ENCODE measurements at places on chromosomes 16 and 17.
A peak's percentile ranks its signal among the peaks of the same experiment; 100 is the strongest.

DNA sequence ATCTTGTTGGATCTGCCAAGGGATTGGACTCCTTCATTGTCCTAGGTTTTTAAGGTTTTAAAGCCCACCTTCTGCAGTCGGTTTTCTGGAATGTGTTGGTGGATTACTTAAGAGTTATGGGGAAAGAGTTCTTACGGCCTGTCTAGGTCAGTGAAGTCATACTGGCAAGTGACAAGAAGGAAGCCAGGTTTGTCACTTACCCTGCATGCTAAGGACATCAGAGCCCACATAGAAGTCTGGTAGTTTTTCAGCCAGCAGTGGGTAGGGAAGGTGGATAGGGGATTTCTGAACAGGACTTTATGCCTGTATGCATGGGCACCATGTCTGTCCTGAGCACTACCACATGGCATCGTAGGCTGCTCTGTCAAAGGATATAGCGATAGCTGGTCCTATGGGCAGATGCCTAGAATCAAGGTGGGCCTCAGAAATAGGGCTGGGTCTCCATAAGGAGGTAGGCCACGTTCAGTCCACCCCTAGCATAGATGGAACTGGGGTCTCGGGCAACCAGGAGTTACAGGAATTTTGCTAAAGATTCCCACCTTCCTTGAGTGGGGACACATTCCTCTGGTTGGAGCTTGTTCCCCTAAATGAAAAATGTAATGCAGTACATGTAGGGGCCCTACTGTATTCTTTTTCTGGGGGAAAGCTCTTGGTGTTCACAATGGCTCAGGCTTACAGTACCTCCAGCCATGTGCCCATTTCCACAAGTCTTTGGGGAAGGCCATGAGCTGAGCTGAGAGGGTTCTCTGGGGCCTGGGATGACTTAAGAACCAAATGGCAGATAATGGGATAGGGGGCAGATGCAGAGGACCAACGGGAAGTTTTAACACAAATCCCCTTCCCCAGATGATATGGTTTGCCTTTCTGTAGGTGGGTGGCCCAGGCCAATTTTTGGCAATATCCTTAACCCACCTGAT is 27.5 kb downstream of the TRPV2 start:
- DNase-seq, result no peak

DNA sequence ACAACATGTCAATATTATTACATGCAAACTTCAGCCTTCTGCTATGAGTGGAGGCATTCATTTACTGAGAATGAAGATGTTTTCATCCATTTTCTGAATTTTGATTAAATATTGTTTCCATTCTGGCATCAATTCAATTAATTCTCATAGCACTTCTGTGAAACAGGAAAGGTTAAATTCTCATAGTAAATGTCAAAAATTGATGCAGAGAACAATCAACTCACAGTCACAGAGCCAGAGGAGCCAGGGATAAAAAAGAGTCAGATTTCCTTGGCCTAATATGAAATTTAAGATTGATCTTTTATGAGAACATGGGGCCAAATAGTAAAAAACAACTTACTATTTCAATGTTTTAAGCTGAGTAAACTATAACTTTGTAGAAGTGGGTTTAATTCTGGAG is 183.8 kb upstream of the AXIN2 start:
- DNase-seq, result no peak

GRCh38 chr17:73630531-73630930 is 13.7 kb downstream of the SDK2 start:
- no peak for DNase-seq

GRCh38 chr17:48842746-48843145 is 11.9 kb downstream of the CALCOCO2 start:
- no peak for DNase-seq

GRCh38 chr17:79878329-79878947 is 39.2 kb upstream of the CBX4 start:
- DNase-seq, result no peak

- no peak for DNase-seq
These were observed 220.4 kb upstream of the FOXF1 start for GRCh38 chr16:86289907-86290306.

DNA sequence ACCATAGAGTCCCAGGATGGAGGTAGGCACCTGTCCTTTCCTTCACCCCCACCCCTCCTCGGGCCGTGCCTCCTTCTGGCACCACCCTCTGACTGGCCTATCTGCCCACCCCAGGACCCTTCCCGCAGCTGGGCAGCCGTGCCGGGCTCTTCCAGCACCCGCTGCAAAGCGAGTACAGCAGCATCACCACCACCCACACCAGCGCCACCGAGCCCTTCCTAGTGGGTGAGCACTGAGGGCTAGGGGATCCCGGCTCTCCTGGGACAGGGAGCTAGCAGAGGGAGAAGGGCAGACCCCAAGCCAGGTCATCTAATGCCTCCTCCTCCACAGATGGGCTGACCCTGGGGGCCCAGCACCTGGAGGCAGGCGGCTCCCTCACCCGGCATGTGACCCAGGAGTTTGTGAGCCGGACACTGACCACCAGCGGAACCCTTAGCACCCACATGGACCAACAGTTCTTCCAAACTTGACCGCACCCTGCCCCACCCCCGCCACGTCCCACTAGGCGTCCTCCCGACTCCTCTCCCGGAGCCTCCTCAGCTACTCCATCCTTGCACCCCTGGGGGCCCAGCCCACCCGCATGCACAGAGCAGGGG is 7.8 kb downstream of the GALK1 start:
- DNase-seq, result no peak

DNA sequence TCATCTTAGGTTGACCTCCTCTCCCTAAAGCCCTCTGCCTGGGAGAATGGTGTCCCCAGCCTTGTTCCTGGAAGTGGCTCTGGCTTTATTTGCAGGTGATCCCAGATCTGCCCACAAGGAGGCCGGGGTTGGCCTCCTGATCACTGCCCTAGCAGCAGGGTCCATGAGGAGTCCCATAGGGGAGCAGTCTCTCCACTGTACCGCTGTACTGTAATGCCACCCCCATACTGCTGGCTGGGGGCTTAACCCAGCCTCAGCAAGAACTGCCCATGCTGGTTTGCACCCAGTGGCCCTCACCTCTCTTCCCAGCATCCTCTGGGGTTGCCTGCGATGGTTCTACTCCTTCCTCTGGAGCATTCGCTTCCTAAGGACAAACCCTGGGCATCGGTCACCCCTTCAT is 39.1 kb downstream of the PSME3IP1 start:
- DNase-seq, result no peak

- no peak for DNase-seq
These were observed 11.9 kb upstream of the DNASE1 start for GRCh38 chr16:3642397-3643094.

- peak; percentile 57 for DNase-seq
These were observed 782 bp downstream of the FAM83G start for GRCh38 chr17:19003543-19004420.

- DNase-seq, result no peak
These were observed 15.2 kb downstream of the GSG1L2 start for GRCh38 chr17:9806699-9807098.

DNA sequence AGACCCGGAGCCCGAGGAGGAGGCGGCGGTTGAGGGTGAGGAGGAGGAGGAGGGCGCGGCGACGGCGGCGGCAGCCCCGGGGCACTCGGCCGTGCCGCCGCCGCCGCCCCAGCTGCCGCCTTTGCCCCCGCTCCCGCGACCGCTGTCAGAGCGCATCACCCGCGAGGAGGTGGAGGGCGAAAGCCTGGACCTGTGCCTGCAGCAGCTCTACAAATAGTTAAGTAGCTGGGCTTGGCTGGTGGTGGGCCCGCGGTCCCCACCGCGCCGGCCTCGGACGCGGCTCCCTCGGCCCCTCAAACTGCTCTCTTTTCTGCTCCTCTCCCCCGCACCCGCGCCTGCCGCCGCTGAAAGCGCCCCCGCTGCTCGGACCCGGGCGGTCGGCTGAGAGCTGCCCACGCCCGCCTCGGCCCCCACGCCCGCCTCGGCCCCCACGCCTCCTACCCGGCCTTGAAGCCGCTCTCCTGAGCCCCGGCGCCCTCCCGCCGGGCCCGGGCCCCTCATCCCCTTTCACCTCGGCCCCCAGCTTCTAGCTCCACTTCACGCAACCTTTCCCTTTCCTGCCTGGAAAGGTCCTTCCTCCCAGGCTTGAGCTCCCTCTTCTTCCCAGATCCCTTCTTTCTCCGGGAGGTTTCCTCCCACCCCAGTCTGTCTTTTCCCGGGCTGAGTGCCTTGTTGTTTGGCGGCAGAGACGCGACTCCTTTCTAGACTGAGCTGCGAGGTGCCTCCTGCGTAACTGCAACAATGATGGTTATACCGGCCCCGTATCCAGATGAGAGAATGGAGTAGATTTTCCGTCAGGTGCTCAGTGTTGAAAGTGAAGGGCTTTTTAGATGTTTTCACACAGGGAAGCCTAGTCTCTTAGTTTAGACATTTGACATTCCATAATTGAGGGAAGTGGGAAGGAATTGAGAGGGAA is 850 bp downstream of the PPM1E start:
- peak; percentile 8 for DNase-seq

GRCh38 chr17:75875182-75875939 is 3.0 kb downstream of the TRIM47 start:
- no peak for DNase-seq

DNA sequence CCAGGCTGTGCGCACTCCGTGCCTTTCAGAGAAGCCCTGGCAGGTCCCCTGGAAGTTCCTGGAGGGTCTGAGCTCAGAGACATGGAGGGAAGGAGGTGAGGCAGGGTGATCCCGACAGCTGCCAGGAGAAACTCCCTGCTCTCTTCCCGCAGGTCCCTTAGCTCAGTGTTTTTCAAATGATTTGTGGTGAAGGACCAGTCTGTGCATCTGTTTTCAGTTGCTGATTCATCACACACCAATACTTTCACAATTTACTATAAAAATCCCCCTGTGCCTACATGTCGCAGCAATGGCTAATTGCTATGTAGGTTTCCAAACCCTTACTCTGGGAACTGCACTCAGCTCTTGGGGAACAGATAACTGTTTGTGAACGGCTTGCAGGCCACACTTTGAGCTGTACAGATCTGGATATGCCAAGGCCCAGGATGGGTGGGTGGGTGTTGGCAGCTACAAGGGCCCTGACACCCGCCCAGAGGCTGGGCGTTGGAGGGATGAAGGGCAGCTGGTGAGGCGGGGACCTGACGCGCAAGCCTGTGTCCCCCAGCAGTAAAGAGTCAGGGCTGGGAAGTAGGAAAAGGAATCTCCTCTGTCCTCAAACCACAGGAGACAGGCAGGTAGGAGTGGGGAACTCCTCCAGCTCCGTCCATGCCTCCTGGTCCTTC is 20.5 kb upstream of the EMP2 start:
- DNase-seq, result peak; percentile 63

DNA sequence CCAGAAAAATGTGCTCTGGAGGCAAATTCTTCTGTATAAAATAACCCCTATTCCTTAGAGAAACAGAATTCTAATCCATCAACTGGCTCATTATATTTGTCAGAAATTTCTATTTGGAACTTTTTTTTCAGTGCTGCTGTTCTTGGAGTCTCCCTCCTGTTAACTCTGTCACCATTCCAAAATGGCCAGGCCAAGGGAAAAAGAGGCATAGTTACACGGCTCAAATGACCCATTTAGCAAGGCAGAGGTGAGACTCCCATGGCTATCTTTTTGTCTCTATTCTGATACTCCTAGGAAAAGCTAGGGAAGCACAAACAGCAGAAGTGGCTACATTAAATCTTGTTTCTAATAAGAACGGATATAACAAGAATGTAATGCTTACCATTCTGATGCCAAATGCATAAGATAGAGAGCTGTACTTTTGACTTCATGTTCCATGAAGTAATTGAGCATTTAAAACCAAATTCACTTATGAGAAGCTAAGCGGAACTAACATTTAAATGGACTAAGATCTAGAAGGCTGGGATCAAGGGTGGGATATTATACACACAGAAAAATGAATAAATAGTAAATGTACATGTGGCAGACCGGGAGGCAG is 64.4 kb upstream of the CORO6 start:
- no peak for DNase-seq

GRCh38 chr17:65902831-65903522 is 289.0 kb downstream of the CEP112 start:
- DNase-seq, result no peak

GRCh38 chr17:2453325-2453724 is 52.5 kb upstream of the MNT start:
- DNase-seq, result no peak

DNA sequence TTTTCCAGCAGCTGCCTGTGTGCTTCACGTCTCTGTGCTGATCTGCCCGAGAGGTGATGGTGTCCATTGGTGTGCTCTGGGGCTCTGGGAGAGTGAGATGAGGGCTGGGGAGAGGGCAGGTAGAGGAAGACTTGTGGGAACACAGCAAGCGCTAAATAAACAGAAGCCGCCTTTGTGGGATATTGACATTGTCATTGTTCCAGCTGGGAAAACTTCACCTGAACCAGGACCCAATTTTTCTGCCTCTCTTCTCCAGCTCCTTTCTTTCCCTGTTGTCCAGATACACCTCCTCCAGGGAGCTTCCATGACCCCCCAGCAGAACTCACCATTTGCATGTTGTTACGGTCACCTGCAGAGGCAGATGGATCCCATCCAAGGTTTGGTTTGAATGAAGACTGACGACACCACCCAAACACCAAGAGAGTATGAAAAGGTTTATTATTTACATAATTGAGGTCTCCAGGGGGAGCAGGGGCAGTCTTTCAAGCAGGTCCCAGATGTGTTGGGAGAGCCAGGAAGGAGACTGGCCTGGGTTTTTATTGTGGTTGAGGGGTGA is 3.6 kb upstream of the ITGA3 start:
- DNase-seq, result no peak

DNA sequence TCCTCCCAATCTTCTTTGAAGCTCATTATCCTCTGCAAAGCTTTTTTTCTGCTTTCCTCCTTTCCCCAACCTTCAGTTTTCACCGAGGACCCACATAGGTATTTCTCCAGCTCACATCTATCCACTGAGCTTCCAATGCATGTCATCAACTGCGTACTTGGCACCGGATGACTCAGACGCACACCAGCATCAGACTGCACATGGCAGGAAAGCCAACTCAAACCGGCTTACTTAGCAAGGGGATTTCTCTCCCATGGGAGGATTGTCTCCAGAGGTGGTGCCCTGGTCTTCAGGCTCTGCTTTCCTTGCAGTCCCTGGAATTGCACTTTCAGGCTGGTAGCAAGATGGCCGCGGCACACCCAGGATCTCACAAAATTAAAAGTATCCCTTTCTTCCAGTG is 1.7 kb upstream of the AKTIP start:
- DNase-seq, result no peak

- DNase-seq, result no peak
These were observed 732 bp upstream of the EXOSC6 start for GRCh38 chr16:70252355-70252988.

DNA sequence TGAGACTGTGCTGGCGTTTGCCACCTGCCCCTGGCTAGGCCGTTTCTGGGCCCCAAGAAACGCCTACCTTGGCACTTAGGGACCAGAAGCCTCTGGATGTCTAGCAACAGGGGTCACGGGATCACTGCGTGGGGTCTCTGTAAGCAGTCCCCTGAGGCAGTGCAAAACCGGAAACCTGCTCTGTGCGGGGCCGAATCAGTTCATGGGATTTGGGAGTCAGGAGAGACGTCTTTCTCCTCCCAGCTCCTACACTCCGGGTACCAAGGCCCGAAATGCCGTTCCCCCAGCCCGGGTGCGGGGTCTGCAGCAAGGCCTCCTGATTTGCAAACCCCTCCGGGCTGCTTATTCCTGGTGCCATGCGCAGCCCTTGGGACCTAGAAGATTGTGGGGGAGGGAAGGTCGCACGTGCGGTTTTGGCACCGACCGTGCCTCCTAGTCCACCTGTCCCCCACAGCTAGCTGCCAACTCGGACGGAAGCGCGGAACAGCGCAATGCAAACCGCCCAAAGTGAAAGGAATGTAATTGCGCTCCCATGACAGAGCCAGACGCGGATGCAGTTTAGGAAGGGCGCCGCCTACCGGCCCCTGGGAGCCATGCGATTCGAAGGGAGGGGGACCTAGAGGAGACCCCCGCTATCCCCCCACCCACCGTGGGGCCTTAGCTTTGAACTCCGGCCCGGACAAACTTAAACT is 6.5 kb downstream of the IRX5 start:
- DNase-seq, result peak; percentile 73

Measured in AG08395 (cell line).